Fibroblast of skin of abdomen (primary cell): ENCODE measurements at places on chromosomes 2 and 18.

GRCh38 chr2:27316655-27317412 is 6.1 kb downstream of the MPV17 start:
- no peak for DNase-seq

- DNase-seq: no peak
Measured at GRCh38 chr2:189192766-189193165, 13.2 kb upstream of the COL5A2 start.

DNA sequence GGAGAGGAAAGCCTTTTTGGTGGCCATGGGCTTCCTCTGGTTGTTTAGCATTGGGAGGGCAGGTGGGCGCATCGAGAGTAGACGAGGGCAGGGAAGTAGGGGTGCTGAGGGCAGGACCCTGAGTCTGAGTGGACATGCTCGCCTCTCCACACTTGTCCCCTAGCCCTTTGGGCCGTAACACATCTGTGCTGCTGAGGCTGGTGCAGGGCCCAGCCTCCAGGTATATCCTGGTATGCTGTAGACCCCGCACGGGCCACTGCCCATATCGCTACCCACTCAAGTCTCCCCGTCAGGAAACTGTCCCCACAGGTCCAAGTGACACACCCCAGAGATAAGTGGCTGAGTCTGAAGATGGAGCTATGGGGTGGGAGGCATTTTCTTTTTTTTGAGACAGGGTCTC is 13.7 kb upstream of the CCDC74B start:
- no peak for DNase-seq

DNA sequence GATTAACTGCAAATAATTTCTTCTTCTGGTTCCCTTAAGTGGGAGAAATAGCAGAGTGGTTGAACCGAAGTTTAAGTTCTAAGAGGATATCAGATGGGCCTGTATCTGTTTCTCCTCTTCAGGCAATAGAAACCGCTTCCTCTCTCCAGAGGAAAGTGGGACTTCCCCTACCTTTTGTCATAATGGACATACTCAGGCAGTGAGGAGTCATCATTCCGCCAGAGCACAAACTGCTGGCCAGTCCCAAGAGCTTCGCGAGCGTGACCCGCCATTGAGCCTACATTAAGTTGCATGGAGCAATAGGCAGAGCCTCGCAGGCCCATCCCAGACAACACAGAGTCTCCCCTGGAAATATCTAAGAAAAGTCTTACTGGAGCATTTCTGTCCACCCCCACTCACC is 158.9 kb downstream of the LDLRAD4 start:
- DNase-seq: peak; percentile 19

DNA sequence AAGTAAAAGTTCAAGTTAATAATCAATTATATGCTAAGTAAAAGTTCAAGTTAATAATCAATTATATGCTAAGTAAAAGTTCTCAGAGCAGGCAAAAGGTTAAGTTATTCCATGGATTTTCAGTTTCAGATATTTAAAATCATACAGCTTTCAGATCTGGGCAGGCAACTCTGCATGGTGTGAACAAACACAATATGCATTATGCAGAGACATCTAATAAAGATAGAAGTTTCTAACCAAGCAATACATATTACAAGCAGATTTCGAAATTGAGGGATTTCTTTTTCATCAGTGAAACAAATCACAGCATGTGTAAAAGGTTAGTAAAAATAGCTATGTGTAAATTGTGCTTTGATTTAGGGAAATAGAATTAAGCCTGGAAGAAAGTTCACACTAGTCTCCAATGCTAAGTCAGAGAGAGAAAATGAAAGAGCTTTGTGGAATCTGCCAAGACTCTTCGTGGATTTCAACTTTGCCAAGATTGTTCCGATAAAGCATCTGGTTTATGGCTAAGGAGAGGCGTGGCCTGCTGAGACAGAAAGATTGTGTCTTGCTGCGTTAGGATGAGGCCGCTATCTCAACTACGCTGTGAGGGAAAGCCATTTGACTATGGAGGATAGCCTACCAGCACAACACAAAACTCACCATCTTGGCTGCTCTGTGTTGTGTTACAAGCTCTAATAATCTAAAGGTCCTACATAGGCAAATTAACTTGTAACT is 60.1 kb upstream of the SLC16A14 start:
- DNase-seq: peak; percentile 58

DNA sequence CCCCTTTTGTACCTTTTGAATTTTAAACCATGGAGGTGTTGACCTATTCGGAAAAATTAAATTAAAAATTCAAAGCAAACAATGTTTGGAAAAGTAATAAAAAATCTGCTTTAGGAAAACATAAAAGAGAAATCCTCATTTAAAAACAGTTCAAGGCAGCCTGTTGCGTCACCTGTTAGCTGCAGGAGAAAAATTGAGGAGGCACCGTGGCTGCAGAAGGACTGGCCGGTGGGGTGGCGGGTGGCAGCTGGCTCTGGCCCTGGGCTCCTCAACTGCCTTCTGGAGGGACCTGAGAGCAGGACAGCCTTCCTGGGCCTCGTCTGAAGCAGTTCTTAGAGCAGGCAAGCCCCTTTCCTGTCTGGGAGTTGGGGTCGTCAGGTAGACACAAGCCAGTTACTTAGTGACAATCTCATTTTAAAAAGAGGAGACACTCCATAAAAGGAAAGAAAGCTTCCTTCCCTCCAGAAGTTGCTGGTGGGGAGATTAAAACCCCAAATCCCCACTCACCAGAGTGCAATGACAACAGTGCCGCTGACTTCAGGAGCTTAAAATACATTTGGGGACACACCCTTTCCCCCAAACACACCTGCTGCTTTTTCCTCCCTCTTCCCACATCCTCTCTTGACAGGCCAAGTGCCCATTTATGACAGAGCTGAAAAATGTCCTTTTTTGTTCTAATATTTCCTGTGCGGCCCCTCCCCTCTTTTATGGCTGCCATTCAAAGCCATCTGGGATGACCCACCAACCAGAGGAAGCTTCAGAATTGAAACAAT is 9.7 kb downstream of the ZBTB7C start:
- no peak for DNase-seq

DNA sequence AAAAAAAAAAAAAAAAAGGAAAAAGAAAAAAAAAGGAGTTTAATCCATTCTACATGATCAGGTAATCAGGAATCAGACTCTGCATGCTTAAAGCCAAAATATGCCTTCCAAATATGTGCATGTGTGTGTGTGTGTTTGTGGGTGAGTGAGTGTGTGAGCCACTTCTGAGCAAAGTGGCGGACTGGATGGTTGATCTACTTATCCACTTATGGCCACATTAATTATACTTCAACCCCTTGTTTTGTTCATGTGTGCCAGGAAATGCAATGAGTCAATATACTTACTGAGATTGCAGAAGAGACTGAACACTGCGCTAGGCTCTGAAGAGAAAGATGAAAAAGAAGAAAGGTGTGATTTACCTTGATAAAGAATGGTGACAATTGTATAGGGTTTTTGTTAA is 586.5 kb upstream of the NXPH2 start:
- DNase-seq: no peak

- no peak for DNase-seq
Measured at GRCh38 chr2:11239147-11239546, 83.9 kb downstream of the SLC66A3 start.

DNA sequence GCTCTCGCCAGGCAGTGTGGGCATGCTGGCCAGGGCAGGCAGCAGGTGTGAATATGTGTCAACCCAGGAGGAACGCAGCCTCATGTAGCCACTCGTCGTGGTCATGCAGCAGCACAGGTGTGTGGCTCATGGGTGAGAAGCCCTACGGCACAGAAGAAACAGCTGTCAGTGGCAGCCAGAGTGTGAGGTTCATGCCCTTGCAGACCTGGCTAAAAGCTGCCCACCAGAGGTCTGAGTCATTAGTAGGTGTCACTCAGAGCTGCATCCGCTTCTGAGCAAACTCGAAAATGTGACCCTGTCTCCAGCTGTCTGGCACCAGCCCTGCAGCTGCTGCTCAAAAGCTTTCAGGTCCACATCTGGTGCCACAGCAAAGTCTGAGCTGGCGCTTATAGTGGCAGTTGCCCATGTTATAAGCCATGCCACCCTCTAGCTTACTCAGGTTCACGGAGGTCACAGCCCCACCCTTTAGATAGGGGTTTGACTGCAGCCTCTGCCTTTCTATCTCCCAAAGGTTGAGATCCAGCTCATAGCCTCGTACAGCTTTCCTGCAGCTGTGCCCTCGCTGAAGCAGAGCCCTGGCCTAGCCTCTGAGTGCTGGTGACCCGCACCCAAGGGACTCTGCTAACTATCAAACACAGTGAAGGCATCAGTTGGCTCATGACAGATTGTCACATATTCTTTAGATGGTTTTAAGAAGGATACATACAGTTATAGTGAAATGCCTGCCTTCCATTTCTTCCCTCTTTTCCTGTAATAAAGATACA is 195.0 kb downstream of the CCDC102B start:
- DNase-seq: no peak

DNA sequence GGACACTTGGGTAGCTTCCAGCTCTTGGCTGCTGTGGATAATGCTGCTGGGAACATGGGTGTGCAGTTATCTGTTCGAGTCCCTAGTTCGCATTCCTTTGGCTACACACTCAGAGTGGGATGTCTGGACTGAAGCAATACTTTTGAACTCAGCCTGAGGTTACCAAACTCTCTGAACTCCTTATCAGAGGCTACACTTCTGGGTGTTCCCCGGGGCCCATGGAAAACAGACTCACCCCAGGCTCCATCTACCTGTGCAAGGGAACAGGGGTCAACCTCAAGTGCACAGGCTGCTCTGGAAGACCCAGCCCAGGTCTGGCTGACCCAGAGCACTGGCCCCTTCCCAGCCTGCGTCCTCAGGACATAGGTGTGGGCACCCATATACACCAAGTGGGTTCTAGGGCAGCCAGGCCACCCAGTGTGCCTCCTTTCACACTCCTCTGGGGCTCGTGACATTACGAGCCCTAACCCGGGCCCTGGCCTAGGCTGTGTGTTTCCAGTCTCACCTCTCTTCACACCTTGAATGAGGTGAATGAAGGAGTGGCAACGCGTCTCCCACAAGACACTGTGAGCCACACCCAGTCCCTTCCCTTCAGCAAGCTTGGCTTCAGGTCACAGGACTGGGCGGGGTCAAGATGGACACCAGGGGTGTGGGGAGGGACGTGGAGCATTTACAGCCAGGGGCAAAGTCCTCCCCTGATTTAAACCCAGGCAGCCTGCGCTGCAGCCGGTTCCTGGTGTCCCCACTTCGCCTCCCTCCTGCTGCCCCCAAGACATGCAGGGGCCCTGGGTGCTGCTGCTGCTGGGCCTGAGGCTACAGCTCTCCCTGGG is at the start of gene ALPI:
ALPI (plus strand) TSS at position 728 of the 830 bp plus-strand sequence; CDS start at position 775, 47 bp downstream.
- no peak for DNase-seq

DNA sequence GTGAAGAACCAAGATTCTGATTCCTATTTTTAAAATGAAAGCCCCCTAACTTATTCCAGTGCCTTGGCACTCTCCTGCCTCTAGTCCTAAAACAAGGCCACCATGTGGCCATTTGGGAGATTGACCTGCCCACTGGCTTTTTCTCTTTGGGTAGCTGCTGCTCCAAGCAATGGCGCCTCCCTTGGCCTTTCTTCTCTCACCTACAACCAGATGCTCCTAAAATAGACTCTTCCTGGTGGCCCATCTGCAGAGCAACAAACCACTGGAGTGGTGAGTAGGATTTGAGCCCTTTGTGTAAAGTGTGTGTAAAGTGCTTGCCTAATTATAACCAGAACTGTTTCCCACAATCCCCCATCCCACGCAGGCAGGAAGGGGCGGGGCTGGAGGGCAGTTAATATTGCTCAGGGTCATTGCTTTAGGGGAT is 114.2 kb downstream of the FHOD3 start:
- peak; percentile 41 for DNase-seq

DNA sequence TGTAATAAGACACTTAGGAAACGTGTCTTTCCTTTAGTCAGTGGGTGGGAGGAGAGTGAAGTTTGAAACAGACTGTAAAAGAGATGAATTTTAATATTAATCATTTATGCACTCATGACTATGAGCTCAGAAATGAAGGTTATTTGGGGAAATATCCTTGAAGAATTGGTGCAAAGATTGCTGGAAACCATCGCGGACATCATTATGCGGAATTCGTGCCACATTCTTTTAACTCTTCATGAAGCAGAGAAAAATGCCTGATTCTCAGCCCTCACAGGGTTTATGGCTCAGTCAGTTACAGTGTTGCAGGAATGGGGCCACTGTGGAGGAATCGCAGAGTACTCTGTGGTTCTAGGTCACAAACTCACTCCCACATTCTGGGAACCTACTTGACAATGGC is 109.7 kb downstream of the RGPD3 start:
- peak; percentile 69 for DNase-seq

DNA sequence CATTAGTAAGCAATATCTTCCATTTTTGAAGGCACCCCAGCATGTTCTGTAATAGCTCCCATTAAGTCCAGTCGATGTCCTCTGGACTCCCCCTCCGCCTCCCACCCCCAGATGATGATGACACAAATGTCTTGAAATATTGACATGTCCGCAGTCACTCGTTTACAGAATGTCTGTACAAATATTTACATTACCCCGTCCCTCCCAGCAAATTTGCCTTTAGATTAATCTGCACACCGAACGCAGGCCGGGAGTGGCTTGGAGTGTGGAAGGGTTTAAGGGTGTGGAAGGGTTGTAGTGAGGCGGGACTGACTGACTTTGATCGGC is 853 bp upstream of the OSBPL6 start:
- DNase-seq: no peak

DNA sequence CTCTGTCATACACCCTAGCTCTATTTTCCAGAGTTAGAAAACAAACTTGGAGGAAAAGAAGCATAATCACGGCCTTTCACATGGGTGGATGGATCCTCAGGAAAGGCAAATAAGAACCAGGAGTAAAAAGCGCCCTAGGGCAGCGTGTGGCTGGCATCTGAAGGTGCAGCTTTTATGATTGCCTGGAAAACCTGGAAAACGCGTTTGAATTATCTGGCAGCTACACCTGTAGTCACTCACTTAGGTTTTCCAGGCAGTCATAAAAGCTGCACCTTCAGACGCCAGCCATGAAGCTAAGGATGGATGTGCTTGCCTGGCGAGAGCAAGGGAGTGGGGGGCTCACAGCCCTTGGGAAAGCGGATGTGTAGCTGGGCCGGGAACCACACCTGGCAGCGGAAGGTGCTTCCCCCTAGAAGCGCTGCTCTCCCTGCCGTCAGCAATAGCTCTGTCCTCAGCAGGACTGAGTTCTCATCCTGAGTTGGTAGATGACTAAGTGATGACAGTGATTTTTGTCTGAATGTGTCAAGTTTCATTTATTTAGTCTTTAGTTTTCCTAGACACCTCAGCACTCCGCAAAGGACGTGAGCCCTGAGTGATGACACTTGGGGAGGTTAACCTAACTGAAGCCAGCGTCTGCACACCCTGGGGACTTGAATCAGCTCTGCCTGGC is 82.0 kb downstream of the DCDC2C start:
- peak; percentile 84 for DNase-seq

- peak; percentile 38 for DNase-seq
Measured at GRCh38 chr2:120454654-120455385, 108.9 kb downstream of the INHBB start.
